ENCODE measurements at places on chromosomes 11 and 22. TPM values are rescaled to one million over a fixed set of nuclear protein-coding genes. Genes with fewer than 3 reads are reported as not detected.

GRCh38 chr11:111672949-111673348 is 70.7 kb downstream of the SIK2 start:
- no peak for DNase-seq

DNA sequence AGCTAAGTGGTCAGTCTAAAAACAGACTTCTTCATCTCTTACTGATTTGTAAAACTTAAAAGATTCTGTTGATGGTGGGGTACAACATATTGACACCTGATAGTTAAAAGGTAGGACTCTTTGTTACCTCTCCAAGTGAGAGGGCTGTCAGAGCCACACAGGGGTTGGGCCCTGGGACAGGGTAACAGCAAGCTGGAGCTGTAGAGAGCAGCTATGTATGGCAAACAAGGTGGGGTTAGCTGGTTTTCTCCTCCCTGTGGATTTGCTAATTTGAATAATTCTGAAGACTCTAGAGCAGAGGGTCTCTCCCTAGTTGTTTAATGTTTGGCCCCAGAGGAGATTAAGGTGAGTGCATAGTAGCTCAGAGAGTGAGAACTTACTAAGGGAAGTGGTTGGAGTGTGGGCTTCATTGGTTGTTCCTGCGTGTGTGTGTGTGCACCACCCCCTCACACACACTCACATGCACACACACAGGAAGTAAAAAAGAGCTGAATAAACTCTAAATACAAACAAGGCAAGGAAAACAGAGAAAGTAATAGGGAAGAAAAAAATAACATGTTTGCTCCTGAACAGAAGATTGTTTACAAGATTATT is 9.2 kb upstream of the GAS2 start:
- no peak for DNase-seq

The MYH9 gene
- total RNA-seq, result 504 TPM

The CCDC87 gene
- not detected for total RNA-seq

- DNase-seq, result peak; percentile 98
Measured at GRCh38 chr22:29883045-29883774, at the start of gene MTMR3. Gene MTMR3, plus strand, starts transcription at chr22:29883174. Its CDS starts 87,886 bp downstream, at chr22:29971060.

The PKDREJ gene
- not detected for total RNA-seq

- no peak for DNase-seq
Measured at GRCh38 chr11:6402061-6402470, 11.8 kb downstream of the SMPD1 start.

DNA sequence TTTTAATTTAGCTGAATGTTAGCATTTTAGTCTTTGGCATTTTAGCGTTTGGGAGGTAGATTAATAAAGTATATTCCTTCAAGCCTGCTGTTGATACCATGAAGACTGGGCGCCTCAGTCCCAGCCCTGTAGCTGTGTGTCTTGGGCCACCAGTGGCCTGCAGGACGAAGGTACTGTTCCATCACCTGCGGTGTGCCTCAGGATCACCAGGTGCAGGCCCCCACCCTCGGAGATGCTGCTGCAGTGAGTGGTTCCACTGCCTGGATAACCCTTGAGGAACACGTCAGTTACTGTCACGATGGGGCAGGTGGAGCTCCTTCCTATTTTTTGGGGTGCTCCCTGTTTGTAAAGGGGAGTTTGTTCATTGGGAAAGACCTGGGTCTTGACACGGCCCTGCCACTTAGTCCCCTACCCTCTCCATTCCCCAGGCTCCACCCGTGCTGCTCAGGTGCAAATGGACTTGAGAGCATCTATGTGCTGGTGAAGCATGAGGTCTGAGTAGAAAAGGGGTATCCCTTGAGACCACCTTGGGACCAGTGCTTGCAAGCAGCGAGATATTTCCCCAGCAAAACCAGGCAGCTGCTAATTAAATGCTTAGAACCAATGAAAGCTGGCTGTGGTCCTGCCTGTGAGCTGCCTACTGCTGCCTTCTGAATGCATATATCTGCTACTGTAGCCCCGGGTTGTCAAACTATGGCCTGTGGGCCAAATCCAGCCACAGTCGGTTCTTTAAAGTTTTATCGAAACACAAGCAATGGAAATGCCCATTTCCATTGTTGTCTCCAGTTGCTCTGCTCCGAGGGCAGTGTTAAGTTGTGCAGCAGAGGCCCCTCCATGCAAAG is 28.7 kb downstream of the INCENP start:
- DNase-seq, result no peak

- no peak for DNase-seq
Measured at GRCh38 chr11:86814775-86815174, 14.4 kb downstream of the PRSS23 start.

GRCh38 chr11:132248580-132248979 is 878.2 kb downstream of the NTM start:
- DNase-seq, result no peak

The CRYBB2 gene
- not detected for total RNA-seq

The E2F8 gene
- not detected for total RNA-seq

- DNase-seq, result no peak
Measured at GRCh38 chr22:44242946-44243724, 62.4 kb downstream of the PARVG start.

- no peak for DNase-seq
Measured at GRCh38 chr11:17472467-17472866, 4.2 kb downstream of the ABCC8 start.

The EMID1 gene
- 0.68 TPM for total RNA-seq

DNA sequence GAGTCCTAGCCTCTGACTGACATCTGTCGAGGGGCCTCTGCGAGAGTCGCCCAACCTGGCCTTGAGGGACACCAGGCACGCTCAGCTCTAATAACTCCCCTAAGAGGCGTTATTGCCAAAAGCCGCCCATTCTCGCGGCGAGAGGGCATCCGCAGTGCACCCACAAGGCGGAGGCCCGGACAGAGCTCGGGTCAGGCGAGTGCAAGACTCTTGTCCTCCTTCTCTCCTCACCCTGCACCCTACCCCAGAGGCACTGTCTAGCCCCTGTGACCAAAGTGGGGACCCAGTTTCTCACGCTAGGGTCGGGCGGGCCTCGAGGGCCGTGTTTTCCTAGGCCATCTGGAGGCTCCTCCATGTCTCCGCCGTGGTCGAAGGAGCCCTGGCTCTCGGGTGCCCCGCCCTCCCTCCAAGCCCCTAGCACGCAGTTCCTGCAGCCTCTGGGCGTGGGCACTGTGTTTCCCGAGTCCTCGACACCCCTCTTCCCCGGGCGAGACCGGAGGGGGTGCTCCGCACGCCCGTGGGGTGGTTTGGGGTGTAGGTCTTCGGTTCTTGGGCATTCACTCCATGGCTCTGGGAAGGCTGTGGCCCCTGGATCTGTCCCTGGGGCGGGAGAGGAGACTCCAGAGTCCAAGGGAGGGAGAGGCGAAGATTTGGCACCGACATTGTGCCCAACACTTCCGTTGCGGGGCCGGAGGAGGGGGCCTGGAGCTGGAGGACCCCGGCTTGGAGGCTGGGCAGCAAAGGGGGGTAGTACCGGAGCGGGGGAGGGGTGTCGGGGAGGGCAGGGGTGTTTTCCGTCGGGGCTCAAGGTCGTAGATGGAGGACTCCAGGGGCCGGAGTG is 1.0 kb downstream of the CHRM4 start:
- no peak for DNase-seq

GRCh38 chr11:19276859-19277808 is 36.4 kb upstream of the E2F8 start:
- peak; percentile 75 for DNase-seq

DNA sequence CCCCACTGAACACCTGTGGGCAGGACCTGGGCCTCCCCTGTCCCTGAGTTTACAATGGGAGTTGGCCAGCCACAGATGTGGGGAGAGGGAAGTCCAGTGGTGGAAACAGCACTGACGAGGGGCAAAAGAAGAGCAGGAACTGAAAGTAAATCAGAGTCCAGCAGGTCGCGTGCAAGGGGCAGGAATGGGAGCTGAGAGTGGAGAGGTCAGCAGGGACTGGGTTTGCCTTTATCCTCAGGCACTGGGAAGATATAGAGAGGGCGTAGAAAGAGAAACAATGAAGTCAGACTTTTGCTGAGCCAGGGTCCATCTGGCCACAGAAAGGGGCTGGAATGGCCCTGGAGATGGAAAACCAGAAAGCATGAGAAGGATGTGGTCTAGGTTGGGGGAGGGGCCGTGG is 8.5 kb downstream of the P2RY6 start:
- DNase-seq, result no peak

GRCh38 chr11:107669893-107670601 is 41.8 kb downstream of the SLN start:
- DNase-seq, result no peak

The MIAT gene
- total RNA-seq, result 1.5 TPM

The DKK3 gene
- total RNA-seq, result 27.2 TPM
